ENCODE measurements at places on chromosomes 1 and 21.

- peak; percentile 49 for DNase-seq
These were observed 62.8 kb upstream of the PRRC2C start for GRCh38 chr1:171422511-171422910.

DNA sequence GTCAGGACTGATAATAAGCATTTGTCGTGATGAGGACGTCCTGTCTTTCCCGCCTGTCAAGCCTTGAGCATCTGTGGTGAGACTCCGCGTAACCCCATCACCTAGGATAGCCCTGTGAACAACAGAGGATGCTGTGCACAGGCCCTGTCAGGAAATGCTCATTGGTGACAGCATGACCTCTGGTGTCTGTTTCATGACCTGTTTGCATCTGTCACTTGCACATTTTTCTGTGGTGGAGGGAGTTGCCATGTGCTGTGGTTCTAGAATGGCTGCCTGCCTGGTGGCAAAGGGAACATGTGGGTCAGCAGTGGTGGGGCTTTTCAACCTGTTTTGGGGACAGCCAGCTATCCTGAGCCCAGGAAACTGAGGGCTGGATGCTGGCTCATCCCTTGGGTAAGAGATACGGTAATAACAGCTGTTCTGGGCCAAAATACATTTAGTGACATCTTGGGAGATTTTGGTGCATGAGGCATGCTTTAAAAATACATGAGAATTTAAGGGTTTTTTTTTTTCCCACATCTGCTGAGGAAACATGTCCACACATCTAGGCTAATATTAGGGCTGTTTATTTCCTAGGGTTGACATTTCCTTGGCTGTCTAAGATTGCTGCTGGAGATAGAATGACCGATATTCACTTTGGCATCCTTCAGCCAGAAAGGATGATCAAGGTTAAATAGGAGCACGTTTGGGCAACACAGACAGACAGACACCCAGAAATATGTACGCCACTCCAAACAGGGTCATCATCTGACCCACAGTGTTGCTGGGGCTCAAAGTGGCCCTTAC, 52.9 kb downstream of the KCNC4 start:
- no peak for DNase-seq

- no peak for DNase-seq
These were observed 513.8 kb downstream of the PTPRC start for GRCh38 chr1:199152676-199153075.

- peak; percentile 21 for DNase-seq
These were observed 6.7 kb upstream of the MPC2 start for GRCh38 chr1:167943541-167943940.

DNA sequence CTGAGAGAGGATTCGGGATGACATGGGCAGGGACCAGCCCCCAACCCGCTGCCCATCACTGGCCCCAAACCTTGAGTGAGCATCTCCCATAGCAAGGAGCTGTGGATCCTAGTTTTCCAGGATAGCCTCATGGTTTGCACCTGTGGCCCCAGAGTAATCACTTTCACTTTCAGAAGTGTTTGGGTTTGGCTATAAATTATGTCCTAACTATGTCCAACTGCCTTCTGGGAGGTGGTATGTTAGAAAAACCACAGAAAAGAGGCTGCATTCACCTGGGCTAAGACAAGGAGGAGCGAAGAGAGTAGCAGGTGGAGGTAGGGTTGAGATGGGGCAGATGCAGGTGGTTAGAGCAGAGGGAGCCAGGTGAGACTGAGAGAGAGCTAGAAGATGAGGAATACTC, 19.4 kb upstream of the CLIC6 start:
- DNase-seq: no peak

DNA sequence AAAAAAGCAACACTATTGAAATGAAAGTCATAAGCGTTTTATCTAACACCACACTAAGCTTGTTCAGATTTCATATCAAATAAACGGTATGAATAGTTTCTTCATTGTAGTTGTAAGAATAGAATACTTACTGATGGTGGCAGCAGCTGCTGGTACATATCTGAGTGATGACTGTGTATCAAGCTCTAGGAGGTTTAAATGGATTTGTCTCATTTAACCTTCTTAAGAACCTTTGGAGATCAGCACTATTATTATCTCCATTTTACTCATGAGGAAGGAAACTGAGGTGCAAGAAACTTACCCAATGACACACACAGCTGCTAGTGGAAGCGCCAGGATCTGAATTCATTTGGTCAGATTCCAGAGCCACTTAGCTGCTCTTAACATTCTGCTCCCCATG, 104.0 kb downstream of the EIF4G3 start:
- peak; percentile 86 for DNase-seq
